Upper lobe of right lung (tissue), 1 donor: ENCODE measurements at places on chromosomes 3 and 15.

DNA sequence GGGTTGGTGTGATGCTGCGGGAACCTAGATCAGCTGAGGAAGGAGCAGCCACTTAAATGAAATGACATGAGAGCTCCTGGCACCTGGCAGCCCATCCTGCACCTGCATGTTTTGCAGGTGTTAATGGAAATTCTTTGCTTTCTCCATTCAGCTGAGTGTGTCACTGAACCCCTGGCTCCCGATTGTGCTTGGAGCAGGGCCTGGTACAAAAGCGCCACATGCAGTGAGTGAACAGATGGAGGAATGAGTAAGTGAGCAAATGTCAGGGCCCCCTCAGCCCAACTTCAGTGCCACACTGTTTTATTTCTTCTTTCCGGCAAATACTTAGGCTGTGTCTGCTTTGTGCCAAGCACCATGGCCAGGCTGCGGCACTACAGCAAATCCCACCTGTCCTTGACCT, 132.2 kb downstream of the ASB7 start:
- DNase-seq: no peak

DNA sequence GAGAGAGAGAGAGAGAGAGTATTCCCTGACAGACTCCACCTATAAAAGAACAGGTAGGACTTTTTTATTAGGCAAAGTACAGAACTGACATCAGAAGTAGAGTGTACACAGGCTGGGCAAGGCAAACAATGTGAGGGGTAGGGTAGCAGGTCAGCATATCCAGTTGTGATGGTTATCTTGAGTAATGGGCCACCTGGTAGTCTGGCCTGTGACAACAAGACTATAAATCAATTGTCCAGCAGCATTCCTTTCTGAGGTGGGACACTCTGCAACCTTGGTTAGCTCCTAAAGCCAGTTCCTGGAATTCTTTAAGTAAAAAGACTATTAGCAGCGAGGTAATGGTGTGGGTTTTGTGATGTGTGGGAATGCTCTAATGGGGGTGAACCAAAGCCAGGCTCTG, 14.9 kb upstream of the TMCC1 start:
- no peak for DNase-seq

GRCh38 chr3:185843126-185843525, 18.3 kb upstream of the IGF2BP2 start:
- no peak for DNase-seq

GRCh38 chr3:129773691-129774663, 119.5 kb downstream of the TMCC1 start:
- no peak for DNase-seq

DNA sequence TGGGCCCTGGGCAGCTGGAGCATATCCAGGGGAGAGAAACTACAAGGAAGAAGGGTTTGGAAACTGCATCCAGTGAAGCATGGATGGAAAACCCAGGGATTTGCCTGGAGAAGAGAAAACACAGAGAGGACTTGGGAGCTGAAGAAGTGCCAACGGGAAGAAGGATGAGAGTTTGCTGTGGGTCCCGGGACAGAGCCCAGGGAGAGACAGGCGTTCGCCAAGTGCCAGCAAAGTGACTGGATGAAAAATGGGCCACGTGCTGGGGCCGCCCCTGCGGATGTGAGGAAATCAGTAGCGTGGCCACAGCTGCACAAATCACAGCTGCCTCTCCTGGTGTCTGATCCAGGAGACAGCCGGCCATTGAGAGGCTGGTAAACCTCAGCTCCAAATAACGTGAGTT, 70.4 kb downstream of the HES1 start:
- peak; percentile 78 for DNase-seq

GRCh38 chr3:63030666-63031065, 155.4 kb upstream of the CADPS start:
- DNase-seq: no peak

DNA sequence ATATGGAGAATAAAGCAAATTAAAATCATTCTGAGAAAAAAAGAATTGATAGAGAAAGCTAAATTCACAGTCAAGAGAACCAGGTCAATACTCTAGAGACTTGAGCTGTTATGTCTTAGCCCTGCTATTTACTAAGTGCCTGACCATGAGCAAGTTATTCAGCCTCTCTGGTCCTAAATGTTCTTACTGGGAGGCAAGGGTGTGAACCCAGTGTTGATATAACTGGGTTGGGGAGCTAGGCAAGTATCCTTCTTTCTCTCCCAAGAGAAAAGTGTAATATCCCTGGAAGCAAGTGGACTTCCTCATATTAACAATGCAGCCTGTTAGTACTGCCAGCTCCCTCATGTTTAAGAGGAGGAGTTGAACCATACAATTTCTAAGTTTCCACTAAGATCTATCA, 488.9 kb upstream of the RASGRP1 start:
- DNase-seq: no peak

DNA sequence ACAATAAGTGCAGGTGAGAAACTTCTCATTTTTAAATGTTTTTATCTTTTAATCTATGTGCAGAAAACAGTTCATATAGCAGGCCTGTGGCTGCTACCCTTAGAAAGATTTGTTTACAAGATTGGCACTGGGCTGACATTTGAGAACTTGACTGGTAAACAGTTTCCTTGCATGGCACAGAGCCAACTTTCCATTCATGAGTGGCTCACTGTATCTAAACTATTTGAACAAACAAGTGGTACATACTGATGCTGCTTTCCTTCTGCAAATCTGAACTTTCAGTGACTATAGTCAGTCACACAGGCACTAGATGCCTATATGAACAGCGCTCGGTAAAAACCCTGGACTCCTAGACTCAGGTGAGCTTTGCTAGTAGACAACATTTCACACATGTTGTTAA, 6.3 kb upstream of the GTPBP8 start:
- no peak for DNase-seq

DNA sequence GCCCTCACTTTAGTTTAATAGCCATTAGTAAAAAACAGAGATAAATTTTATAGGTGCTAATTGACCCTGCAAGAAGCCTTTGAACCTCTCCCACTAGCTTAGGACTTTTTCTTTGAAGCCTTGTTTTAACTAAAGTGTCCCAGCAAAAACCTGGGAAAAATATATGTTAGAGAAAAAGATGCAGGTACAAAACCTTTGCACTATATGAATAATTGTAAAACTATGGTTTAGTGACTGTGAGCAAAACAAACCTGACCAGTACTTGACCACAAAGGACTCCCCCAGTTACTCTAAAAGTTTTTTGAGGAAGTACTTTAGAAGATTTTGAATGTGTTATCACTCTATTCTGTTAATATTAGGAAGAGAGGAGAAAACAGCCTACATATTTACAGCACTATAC, 123.3 kb upstream of the TP63 start:
- no peak for DNase-seq

DNA sequence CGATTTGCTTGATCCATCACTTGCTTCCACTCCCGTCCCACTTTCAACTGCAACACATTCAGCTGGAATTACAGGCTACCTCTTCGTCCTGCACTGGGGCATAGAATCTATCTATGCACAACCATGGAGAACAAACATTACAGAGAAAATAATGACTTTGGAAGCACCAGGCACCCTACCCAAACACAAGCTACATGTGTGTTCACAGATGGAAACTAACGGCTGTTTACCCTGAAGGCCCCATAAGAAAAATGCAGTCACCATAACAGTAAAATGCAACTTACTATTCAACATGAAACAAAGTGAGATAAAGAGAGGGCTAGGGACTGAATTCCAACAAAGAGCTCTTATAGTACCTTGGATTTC, 496.8 kb downstream of the FOXP1 start:
- DNase-seq: no peak

GRCh38 chr3:66673293-66673692, 172.5 kb upstream of the LRIG1 start:
- no peak for DNase-seq

DNA sequence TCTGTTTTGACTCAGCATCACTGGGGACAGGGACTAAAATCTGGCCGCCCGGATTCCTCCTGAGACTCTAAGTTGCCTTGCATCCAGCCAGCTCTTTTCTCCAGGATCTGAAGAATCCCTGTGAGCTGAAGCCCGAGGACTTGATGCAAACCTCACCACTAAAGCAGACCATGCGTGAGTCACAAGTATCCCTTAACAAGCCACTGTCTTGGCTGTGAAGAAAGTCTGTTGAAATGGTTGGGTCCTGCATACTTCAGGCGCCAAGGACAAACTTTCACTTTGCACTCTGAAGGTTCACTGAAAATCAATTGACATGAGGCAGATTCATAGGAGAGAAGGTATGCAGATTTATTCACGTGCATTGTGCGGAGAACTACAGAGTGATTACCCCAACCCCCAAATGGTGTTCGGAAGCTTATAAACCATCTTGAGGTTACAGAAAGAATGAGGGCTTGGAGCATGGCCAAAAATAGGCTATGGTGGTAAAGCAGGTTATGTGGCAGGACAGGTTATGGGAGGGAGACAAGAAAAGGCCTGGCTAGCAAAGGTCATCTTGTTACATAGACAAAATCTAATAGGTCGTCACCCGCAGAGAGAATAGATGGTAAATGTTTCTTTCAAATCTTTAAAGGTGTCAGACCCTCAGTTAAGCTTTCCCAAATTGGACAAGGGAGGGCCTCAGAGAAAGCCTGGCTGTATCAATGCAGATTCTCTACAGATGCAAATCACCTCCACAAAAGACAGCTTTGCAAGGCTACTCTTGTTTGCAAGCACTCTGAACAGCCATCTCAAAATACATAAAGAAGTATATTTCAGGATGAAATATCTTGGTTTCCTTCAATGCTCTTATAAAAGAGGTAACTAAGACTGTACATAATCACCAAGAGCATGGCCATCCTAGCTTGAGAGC, 126.3 kb upstream of the PLAAT1 start:
- no peak for DNase-seq

- no peak for DNase-seq
Observed at GRCh38 chr3:114034211-114034610, 22.1 kb downstream of the CCDC191 start.

GRCh38 chr3:53490459-53490968, 3.9 kb upstream of the CACNA1D start:
- no peak for DNase-seq

- no peak for DNase-seq
Observed at GRCh38 chr3:72891053-72891855, 3.4 kb downstream of the GXYLT2 start.

GRCh38 chr3:79361748-79362378, 405.9 kb downstream of the ROBO1 start:
- no peak for DNase-seq

DNA sequence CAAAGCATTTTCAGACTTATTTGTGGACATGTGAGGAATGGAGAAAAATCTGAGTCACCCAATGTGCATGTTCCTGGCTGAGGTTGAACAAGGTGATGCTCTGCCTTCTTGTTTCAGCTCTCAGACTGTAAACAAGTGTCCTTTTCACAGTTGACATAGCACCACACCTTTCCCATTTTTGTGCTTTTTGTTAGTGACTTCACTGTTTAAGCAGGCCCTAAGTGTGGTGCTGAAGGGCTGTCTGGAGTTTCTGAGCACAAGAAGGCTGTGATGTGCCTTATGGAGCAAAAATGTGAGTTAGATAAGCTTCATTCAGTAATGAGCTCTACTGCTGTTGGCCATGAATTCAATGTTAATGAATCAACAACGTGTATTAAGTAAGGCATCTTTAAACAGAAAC, 20.4 kb downstream of the ABI3BP start:
- no peak for DNase-seq

DNA sequence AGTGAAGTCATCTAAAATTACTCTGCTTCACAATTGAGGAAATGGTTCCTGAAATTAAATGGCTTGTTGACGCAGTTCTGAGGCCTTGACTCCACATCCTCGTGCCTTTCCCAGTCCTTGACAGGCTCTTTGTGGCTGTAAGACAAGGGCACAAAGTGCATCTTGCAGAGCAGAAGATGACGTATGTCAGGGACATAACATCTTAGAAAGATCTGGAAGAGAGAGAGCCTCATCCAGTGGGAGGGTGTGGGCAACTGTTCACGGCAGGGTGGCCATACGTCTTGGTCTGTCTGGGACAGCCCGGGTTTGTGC, 91.0 kb downstream of the CHRNA7 start:
- DNase-seq: no peak

DNA sequence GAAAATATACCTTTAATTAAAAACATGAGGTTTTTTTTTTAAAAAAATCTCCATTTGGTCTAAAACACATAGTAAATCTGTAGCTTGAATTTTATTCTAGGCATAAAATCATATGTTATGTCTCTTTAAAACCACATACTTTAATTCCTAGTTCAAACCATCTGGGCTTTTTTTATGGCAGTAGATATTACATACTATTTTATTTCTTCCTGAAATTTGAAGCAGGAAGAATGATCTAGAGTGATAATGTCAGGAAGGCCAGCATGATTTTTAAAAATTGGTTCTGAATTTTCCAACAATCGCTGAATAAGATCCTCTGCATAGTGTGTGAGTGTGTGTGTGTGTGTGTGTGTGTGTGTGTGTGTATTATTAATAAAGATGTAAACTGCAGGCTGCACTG, 420.3 kb downstream of the NAALADL2 start:
- DNase-seq: no peak

DNA sequence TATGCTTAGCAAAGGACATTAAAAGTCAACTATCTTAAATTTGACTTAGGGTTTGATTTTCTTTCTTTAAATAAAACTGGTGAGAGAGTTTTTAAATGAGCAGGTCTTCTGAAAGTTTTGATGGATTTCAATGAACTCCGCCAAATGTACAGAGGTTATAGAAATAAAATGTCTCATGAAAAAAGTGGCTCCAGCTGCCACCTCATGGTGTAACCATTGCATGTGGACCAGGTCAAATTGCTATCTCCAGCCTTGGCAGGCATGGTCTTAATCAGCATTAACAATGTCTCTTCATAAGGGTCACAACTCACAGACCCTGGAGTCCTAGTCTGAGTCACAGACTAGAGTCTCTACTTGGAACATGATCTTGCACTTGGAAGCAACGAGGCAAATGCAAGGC, 182.3 kb downstream of the ADAMTS17 start:
- no peak for DNase-seq
